Kidney tubule cell (primary cell): ENCODE measurements at places on chromosomes 1 and 21.

DNA sequence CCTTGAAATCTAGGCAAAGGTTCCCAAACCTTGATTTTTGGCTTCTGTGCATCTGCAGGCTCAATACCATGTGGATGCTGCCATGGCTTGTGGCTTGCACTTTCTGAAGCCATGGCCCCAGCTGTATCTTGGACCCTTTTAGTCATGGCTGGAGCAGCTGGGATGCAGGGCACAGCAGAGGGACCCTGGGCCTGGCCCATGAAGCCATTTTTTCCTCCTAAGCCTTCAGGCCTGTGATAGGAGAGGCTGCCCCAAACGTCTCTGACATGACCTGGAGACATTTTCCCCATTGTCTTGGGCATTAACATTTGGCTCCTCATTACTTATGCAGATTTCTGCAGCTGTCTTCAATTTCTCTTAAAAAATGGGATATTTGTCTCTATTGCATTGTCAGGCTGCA lies 97.4 kb downstream of the NPHS2 start:
- DNase-seq, result no peak

DNA sequence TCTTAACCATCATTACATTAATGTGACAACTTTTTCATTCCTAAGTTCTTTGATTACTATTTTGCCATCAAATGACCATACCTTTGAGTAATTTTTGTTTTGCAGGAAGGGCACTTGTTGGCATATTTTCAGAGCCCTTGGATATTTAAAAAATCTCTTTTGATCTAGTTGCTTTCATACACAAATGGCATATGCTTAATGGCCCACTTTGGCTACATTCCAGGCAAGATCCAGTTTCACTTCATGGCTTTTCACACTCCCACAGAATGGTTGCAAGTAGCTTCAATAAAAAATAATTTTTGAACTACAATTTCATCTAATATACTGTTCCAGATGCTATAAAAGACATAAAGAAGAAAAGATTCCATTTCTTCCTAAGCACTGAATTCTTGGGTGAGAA lies 18.1 kb downstream of the ADAM30 start:
- no peak for DNase-seq

- DNase-seq, result no peak
Measured at GRCh38 chr1:28272215-28272852, 13.0 kb downstream of the SESN2 start.

DNA sequence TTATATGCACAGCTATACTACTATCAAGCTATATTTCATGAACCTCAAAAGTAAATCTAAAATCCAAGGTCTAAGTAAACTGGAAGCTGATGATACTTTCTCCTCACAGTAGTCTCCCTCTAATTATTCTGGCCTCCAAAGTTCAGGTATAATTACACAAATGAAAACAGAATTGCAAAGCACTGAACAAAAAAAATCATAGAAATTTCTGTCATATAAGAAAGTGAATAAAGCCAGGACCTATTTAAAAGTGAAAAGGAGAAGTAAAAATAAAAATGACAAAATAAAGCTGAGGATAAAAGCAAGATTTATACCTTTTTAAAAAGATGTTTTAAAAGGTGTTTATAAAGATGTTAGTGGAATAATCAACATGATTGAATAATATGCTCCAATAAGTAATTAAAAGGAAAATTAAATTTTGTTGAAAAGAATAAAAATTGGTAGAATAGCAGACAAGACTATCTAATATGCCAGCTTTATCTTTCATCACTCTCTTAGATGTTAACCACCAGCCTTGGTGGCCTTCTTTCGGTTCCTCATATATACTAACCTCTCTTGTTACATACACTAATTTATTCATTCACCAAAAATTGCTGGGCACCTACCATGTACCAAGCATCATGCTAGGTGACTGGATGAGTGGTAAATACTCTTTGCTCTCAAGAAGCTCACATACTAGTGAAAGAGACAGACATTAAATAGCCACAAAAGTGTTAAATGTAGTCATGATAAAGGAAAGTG lies 25.1 kb downstream of the SHCBP1L start:
- DNase-seq, result no peak

GRCh38 chr1:69921486-69921885 lies 283.9 kb downstream of the LRRC40 start:
- no peak for DNase-seq

DNA sequence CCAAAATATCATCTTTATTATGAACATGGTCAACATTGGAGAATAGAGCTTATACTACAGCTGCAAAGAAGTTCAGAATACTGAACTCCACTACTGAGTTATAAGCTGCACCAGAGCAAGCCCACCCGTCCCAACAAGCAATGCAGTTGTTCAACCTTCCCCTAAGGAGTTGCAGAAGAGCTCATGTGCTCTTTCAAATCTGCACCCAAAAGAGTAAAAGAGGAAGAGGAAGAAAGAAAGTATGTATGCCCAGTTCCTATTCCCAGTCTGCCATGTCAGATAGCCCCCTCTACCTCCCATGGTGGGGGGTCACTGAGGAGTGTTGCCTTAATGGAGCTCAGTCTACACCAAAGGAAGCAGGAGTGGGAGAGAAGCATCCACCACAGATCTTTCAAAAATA lies 6.9 kb downstream of the C1orf162 start:
- DNase-seq, result no peak

GRCh38 chr1:244329591-244330317 lies 122.0 kb downstream of the ADSS2 start:
- peak; percentile 73 for DNase-seq

- peak; percentile 12 for DNase-seq
Measured at GRCh38 chr1:230026572-230026971, 40.5 kb upstream of the GALNT2 start.

DNA sequence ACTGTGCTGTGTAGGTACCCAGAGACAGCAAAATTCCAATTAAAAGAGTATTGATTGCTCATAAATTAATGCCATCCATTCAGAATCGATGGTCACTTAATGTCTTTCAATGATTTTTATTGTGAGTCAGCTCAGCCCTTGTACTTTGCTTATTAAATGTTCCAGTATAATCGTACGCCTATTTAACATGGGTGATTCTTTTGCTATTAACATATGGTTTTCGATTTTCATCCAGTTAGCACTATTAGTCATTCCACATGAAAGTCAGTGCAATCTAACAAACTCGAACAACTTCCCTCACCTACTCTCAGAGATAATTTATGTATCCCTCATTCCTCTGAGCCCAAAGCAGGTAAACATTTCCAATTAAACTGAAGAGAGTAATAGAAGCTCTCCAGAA lies 109.6 kb upstream of the APP start:
- no peak for DNase-seq

- peak; percentile 61 for DNase-seq
Measured at GRCh38 chr1:210496063-210496462, 167.4 kb downstream of the HHAT start.

GRCh38 chr1:14875524-14876509 lies 277.3 kb downstream of the KAZN start:
- no peak for DNase-seq

GRCh38 chr21:15552914-15553494 lies 176.8 kb upstream of the USP25 start:
- DNase-seq, result peak; percentile 37

GRCh38 chr1:17177651-17178050 lies 27.3 kb upstream of the PADI1 start:
- DNase-seq, result peak; percentile 76

DNA sequence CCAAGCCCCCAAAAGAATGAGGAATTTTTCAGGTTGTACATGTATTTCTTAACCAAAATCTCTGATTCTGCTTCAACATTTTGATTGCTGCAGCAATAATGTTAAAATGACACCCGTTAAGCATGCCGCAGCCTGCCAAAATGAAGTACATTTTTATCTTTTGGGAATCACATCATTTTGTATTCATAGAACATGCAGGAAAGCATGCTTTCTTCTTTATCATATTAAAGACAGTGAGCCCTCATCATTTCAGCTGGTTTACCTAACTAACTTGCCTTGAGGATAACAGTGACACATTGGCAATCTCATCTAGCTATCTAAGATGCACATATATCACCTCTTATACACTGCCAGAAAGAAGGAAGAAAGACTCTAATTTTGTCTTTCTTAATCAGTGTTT lies 299.2 kb downstream of the LTN1 start:
- no peak for DNase-seq

- DNase-seq, result no peak
Measured at GRCh38 chr1:245121523-245121922, 33.3 kb upstream of the KIF26B start.

- peak; percentile 72 for DNase-seq
Measured at GRCh38 chr1:54297596-54298283, 97.8 kb downstream of the MRPL37 start.

DNA sequence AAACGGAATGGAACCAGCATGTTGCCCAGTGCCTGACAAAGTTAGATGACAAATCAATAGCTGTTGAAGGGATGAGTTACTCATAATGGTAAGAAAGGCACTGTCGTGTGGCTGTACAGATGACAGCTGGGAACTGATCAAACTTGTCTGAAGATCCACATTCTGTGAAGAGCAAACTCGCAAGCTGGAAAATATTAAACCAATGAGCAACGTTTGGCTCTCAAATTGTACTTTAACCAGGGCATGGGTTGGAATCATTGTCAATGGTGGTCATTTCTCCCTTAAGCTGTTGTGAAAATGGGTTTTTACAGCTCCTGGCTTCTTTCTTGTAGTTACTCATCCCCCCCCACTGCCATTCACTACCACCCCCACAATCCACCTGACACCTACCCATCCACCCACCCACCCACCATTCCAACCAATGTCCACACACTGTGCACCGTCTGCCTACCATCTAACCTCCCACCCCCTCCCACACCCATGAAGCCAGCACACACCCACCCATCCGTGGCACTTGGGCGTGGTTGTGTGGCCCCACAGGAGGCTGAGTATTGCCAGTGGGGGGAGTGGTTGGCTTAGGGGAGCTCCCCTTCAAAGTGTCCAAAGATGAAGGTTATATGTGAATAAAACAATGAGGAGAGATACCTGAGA lies 46.7 kb downstream of the CLDN14 start:
- peak; percentile 61 for DNase-seq

- no peak for DNase-seq
Measured at GRCh38 chr1:38030596-38031512, 15.7 kb downstream of the POU3F1 start.

DNA sequence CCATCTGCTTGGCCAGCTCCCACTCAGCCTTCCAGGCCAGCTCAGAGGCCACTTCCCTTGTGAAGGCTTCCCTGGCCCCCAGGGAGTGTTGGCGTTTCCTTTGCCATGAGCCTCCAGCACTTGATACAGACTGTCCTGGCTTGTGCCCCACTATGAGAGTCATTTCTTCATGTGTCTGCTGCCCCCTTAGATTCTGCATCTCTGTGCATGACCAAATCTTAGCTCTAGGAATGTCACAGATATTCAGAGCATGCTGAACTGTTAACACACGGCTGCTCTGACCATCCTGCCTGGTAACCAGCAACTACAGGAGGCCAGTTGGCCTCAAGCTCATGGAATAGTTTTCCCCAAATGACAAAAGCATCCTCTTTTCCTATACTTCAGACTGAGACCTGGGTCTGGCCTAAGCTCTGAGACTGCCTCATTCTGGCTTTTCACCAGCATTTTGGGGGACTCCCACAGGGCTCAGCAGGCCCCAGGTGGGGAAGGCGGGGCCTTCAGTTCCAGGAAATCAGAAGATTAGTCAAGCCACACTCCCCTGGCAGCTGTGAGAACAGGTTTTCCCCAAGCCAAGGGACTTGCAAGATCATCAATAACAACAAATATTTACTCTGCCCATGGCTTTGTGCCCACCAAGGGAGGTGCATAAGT lies 182.6 kb upstream of the EDN2 start:
- peak; percentile 19 for DNase-seq

DNA sequence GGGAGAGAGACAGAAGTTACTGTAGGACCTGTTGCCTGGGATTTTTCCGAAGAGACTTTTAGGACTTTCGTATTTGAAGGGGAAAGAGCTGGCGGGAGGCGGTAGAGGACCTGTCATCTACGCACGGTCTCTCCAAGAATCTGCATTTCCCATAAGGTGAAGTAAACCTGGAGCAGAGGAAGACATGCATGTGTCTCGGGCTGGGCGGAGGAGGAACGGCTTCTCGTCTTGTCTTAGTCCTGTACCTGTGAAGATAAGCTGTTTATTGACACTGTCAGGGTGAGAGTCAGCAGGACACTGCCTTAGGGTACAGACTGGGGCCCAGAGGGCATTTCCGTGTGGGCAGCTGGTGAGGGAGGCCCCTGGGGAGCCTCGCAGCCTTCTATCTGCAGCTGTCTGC lies 123.4 kb upstream of the COL6A1 start:
- DNase-seq, result no peak

DNA sequence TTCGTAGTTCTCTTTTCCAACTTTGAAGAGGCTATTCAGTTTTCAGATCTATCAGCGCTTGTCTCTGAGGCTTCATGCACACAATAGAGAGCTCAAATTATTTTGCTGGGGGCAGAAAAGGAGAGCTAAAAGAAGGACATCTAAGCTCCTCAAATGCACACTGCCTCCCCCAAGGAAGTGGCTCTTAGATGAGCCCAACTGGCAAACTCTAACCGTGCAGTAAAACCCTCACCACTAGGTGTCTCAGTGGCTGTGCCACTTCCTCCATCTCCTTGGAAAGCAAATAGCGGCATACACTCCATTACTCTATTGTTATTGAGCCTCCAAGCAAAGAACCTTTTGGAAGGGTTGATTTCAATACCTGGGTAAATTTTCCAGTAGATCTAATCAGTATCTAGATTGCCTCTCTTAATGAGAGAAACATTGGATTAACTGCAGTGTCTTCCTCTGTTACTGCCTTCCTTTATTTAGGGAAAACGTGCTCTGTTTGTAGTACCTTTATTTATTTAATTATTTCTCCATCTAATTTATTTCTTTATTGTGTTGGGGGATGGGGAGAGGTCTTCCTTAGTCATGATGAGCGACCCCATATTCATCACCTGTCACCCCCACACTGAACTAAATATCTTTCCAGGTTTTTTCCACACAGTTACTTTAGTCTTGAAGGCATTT lies 9.2 kb upstream of the SFPQ start:
- peak; percentile 80 for DNase-seq

DNA sequence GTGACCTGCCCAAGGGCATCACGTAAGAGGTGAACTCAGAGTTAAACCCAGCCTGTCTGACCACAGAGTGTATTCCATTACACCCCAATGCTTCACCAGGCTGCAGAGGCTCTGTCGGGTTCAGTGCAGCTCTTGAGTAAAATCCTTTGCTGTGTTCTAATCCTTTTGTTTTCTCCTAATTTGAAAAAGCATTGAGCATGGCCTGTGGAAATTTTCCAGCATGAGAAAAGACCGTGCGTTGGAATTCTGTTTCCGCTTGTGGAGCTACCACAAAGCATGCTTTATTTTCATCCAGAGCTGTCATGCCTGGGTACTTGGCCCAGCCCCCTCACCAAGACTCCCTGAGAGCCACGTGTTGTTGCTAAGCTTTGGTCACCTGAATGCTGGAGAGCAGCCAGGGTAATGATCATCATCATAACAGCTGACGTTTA lies 317.6 kb downstream of the PRDM2 start:
- peak; percentile 83 for DNase-seq

DNA sequence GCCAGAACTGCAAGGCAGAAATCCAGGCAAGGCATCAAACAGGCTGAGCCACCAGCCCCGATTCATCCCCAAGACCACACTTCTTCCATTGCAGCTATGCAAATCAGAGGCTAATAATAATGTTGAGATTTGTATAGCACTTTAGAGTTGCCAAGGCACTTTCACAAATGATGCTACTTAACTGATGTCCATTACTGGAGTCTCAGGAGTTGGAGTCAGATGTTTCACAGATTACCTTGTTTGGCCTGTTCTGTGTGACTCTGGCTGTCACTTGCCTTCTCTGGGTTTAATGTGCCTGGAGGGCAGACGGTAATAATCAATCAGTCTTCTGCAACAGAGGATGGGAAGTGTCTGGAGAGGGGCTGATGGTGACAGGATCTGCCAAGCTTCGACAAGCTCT lies 40.8 kb upstream of the MPZL1 start:
- no peak for DNase-seq

GRCh38 chr1:153945795-153946621 lies 510 bp downstream of the DENND4B start:
- peak; percentile 78 for DNase-seq
